ENCODE measurements at places on chromosomes 7 and 10.

GRCh38 chr7:140003913-140004382 lies 58.8 kb downstream of the PARP12 start:
- DNase-seq, result peak; percentile 63

DNA sequence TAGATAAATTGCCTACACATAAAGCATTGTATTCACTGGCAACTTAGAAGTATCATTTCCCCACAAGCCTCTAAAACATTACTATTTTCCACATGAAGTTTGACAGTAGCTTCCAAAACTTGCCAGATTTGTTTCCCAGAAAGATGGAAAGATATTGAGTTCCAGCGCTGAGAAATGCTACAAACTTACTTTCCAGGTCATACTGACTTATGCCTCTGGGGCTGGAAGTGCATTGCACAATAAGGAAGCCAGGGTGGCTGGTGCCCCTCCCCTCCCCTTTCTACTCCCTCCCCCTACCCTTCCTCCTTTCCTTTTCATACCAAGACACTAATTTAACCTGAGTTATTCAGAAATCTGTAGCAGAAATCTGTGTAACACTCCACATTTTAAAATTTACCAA lies 212.6 kb downstream of the WDR37 start:
- DNase-seq, result no peak

DNA sequence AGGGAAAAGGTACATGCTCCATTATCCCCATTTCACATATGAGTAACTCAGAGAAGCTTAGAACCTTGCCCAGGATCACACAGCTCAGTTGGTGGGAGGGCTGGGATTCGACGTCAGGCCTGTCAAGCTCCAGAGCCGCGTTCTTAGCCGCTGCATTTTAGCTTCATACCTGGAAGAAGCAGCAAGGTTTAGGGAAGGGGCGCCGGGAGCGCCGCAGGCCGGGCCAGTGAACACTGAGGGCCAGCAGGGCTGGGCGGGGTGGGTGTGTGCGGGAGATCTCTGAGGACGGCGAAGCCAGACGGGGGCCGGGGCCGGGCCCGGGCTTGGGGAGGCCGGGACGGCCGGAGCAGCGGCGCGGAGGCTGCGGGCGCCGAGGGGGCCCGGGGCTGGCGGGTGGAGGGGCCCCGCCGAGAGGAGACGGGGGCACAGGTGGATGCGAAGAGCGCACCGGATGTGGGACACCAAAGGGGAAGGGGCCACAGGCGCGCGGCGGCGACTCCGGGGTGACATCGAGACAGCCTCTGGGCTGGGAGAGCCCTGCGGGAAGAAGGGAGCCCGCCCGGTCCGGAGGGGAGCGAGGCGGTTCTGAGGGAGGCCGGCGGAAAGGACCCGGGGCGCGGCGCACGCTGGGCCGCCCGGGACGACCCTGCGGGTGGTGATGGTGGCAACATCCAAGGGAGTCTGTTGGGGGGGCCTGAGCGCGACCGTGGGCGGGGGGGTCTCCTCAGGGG lies 498 bp downstream of the NDST2 start:
- DNase-seq, result peak; percentile 61

- DNase-seq, result no peak
Measured at GRCh38 chr7:7595451-7595850, 28.8 kb downstream of the MIOS start.

DNA sequence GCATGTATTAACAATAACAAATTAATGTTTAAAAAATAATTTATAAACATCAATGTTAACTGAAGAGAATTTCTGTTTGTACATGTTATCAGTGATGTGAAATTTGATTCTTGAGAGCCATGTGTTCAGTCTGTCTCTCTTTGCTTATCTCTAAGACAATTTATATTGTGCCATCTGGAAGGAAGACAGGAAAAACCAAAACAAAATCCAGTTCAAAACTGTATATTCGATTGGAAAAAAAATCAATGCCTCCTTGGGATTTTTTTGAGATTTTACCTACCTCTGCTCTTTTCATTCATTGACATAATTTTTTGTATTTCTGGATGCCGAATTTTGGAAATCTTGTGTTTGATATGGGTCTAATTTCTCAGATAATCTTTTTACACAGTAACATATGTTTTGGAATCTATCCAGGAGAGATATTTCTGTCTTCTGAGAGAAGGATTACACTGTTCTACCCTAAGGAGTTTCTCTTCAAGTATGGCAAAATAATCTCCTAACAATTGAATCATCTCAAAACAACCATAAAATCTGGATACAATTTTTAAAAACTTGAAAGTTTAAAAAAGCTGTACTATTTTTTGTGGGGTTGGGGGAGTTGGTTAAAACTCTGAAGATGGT lies 311.9 kb upstream of the GNAI1 start:
- DNase-seq, result no peak

DNA sequence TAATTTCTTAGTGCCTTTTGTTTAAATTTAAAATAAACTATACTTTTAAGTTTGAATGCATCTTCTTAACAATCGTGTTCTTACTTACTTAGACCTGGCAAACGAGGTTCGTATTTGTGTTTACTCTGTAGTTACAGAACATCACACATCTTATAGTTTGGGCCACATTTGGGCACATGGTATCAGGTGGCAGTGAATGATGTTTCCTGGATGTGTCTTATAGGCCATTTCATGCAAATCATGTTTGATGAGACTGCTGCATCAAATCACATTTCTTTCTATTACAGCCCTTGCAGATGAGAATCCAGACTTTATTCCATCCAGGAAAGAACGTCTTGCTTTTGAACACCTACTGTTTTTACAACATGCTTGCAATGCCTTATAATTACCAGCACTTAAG lies 78.5 kb downstream of the RBM33 start:
- DNase-seq, result no peak

DNA sequence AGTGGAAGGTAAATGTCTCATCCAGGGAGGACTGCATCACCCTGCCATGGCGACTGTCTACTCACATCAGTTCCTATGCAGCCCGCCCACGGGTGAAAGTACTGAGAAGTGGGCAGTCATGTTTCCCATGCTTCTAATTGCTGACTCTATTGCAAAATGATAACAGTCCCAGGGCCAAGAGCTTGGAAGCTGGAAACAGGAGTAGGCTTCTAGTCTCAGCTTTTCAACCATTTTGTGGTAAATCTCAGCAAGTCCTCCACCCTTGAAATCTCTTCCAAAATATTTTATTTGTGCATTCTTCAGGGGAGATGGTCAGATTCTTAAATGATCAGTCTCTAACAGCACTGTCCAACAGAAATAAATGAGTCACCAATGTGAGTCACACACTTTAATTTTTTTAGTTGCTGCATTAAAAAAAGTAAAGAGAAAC lies 48.1 kb upstream of the TARP start:
- DNase-seq, result no peak

DNA sequence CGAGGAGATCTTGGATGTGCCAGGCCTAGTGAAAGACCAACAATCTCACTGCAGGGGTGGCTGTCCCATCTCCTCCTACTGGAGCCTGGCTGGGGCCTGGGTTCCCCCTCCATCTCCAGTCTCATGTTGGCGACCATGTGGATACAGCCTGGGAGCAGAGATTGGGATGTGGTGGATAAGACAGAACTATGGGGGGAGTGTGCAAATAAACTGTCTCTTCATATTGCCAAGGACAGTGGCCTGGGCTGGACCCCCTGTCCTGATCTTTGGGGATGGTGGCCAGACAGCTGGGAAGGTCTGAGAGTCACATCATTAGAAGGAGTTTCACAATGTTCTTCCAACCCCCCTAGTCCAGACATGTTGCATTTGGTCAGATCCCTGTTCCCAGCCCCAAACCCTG lies 5.8 kb upstream of the MINDY4 start:
- DNase-seq, result no peak

DNA sequence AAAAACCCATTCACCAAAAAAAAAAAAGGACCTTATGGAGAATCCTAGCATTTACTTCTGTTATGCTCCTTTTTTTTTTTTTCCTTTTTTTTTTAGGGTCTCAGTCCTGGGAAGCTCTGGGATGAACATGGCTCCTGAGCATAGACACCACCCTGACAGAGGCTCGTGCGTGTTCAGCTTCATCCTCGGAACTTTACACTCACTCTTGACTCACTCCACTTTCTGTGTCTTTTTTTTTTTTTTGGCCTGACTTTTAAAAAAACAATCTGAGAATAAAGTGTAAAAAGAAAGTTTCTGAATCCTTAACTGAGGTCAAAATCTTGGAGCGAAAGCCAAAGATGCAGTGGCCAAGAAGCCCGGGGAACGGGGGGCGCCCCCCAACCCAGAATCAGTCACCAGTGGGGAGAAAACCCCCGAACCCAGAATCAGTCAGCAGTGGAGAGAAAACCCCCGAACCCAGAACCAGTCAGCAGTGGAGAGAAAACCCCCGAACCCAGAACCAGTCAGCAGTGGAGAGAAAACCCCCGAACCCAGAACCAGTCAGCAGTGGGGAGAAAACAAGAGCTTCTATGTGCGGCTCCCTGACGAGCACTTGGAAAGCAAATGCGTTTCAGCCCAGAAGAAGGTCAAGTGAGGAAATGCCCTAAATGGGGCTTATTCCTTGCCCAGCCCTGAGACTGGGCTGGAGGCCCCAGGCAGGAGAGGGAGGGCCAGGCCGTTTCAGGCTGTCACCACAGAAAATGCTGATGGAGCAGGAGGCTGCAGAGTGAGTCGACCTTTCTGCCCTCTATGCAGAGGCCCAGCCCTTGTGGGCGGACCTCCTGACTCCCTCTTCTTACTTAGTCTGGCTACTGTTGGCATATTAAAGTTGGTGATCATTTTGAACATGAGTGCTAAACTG lies 19.0 kb upstream of the PFKP start:
- DNase-seq, result no peak

DNA sequence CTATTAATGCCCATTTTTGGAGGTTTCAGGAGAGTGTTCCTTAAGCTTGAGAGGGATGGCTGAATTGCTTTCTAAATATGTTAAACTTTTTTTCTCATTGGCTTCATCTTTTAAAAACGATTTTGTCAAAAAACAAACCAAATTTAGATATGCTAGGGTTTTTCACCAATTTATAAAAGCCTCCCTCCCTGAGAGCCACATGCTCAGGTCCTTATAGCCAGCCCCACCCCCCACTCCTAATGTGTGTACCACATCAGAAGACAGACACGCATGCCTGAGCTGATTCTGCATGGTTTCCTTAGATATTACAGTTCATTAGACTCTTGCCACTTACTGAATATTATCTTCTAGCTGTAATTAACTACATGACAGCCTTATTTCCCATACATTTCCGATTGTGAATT lies 2.0 kb downstream of the CUL1 start:
- DNase-seq, result peak; percentile 57

- no peak for DNase-seq
Measured at GRCh38 chr7:139915268-139915863, 86.3 kb downstream of the TBXAS1 start.

GRCh38 chr10:124616040-124616835 lies 127.9 kb downstream of the FAM53B start:
- DNase-seq, result no peak

DNA sequence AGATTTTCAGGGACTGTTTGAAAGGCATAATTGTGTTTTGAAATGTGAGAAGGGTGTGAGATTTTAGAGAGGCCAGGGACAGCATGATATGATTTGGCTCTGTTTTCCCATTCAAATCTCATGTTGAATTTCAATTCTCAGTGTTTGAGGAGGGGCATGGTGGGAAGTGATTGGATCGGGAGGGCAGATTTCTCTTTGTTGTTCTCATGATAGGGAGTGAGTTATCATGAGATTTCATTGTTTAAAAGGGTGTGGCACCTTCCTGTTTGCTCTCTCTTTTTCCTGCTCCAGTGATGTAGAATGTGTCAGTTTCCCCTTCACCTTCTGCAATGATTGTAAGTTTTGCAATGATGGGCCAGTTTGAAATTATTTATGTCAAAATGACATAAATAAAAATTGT lies 113.0 kb upstream of the PCDH15 start:
- no peak for DNase-seq

DNA sequence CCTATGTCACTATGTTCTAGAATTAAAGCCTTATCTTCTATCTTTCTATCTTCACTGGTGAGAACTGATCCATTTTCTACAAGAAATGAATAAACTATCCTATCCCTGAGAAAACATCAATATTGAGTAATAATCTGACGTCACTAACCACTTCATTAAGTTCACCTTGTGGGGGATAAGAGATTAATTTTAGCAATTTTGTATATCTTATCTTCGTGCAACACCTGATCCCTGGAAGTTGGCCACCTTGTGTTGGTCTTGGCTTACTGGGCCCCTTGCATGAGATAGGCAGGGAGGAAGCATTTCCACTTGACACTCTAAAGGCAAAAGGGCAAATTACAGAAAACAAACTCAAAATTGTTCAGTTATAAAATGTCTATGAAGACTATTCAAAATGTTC lies 20.1 kb upstream of the OR6B1 start:
- DNase-seq, result no peak

- no peak for DNase-seq
Measured at GRCh38 chr7:159209429-159209828, 64.8 kb upstream of the VIPR2 start.

DNA sequence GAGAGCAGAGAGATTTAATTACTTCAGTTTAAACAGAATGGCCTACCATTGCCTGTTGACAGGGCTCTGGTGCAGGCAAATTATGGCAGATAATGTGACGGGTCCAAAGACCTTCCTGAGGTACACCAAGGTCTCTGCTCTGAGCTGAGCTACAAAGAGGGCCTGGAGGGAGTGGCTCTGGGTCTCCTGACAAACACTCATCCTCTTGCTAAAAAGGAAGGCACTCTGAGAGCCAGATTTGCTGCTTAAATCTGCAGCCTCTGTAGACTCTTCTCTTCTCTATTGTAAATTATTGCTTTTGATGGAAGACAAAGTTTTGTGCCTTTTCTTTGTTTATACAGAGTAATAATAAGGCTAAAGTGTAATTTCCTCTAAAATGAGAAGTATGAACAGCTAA lies 529.5 kb upstream of the FZD8 start:
- DNase-seq, result no peak

DNA sequence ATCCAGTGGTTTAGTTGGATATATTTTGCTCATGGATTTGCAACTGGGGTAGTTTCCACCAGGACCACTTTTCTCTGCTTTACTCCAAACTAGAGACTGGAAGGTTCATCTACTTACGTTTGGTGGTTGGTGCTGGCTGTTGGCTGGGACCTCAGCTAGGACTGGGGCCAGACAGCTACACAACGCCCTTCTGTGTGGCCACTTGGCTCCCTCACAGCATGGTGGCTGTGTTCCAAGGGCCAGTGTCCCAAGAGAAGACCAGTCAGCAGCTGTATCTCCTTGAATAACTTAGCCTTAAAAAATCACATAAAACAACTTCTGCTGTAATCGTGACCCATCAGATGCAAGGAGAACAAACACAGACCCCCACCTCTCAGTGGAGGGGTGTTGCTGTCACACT lies 4.2 kb upstream of the KCNH2 start:
- DNase-seq, result no peak

- DNase-seq, result peak; percentile 88
Measured at GRCh38 chr7:48035301-48035966, at the start of gene C7orf57. Gene C7orf57, plus strand, starts transcription at chr7:48035543. Its CDS starts 766 bp downstream, at chr7:48036309.

- no peak for DNase-seq
Measured at GRCh38 chr10:52485462-52485861, 171.4 kb downstream of the DKK1 start.

DNA sequence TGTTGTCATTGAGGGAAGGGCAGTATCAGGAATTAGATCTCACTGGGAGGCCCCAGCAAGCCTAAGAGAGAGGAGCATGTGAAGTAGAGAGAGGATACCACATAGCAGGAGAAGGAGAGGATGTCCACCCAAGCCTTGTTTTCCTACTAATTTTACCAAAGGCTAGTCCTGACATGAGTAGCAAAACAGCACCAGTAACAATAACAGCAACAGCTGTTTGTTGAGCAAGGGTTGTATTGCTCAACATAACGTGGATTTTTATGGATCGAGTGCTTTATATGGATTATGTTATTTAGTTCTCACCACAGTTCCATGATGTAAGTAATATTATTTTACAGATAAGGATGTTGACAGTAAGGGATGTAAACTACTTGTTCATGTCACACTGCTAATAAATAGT lies 135.2 kb upstream of the DLX6 start:
- no peak for DNase-seq

Data from activated CD4-positive, alpha-beta T cell treated with anti-CD3 and anti-CD28 coated beads, Interleukin-2, Interleukin-6, amounts not matched to agents 100 ng/mL and 50 ng/mL, durations not matched to agents 16 hours and 8 hours (primary cell).